ENCODE measurements at places on chromosomes 13 and 19. TPM values are rescaled to one million over a fixed set of nuclear protein-coding genes. Genes with fewer than 3 reads are reported as not detected.

- no peak for DNase-seq
These were observed 720 bp downstream of the ADAT3 start for GRCh38 chr19:1905863-1906375.

- no peak for DNase-seq
These were observed 2.2 kb upstream of the PLK5 start for GRCh38 chr19:1521636-1522035.

DNA sequence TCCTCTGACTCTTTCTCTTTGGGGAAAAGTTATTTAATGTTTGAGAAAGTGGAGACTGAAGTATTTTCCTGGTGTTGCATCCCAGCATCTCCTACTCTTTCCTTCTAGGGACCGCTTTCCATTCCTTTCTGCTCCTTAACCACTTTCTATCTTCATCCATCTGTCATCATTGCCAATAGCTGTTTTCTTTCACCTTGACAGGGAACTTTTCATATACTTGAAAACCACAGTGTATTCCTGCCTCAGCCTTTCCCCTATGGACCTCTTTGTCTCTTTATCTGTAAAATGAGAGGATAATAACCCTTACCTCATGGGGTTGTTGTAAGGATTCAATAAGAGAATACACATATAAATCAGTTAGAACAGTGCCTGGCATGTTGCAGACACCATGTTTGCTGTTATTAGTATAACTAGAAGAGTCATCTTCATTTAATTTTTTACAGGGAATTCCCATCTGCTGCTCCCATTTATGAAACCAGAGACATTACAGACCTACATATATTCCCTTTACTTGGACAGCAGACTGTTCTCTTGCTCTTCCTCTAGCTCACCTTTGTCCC lies 31.8 kb downstream of the LCP1 start:
- DNase-seq, result no peak

DNA sequence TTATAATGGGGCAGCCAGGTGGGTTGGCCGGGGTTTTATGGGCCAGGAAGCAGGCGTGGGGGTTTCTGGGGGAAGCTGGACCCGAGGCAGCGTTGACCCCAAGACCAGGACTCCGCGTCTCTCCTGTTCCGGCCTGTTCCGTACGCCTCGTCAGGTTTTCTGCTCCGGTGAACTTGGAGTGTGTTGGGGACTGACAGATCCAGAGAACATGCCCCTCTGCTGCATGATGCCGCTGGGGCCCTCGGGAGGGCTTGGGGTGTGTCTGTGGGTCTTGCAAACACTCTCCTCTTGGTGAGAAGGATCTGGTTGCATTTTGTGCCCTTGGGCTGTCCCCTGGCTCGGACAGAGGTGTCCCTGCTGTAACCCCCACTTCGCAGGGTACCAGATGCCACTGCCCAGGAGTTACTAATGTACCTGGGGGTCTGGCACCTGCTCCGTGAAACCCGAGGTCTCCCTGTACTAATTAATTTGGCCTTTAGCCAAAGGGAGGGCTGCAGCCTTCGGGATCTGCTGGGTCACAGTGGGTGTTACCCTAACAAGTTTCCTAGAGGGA lies 15.6 kb downstream of the KDM4B start:
- DNase-seq, result no peak

DNA sequence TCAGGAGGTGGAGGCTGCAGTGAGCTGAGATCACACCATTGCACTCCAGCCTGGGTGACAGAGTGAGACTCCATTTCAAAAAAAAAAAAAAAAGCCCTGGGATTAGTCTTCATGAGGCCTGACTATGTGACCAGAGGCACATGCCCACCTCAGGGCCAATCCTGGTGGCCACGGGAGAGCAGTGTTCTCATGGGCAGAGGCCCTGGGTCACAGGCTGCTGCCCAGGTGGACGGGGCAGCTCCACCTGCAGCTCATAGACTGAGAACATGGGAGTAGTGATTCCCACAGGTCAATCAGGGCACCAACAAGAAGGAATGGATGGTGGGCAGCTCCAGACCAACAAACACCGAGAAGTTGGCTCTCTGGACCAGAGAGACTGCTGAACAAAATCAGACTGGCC lies 26.1 kb upstream of the PEPD start:
- no peak for DNase-seq

- DNase-seq, result peak; percentile 62
These were observed 54.5 kb downstream of the DNAJC15 start for GRCh38 chr13:43077906-43078305.

DNA sequence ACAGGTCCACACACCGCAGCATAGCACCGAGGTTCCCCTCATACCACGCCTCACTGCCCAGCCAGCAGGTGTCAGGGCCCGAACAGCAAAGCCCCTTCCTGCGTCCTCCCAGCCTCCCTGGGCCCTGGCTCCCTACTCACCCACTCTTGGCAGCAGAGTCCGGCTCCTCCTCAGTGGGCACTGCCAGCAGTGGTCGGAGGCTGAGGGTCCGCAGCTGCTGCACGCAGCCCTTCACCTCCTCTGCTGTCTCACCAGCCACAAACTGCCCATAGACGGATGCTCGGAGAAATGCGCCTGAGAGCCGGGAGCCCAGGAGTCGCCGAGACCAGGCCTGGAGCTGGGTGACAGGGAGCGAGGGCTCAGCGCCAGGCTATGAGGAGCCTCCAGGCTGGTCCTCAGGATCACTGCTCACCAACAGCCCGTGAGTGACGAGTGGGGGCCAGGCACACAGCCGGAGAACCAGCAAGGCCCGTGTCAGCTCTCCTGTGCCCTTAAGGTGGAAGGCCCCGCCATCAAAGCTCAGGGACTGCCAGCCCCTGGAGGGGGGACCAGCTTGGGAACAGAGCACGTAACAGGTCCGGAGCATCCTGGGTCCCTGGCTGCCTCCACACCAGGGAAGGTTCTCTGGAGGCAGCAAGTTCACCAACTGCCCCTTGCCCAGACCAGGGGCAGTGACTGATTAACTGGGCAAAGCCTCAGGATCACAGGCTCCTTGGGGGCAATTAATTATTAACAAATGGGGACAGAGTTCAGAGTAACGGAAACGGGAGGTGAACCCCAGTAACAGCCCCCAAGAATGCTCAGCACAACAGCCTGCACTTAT lies at the start of gene PRODH2:
PRODH2 (minus strand) TSS at position 626 of the 823 bp plus-strand sequence; CDS start at position 586, 40 bp downstream.
- no peak for DNase-seq

- no peak for DNase-seq
These were observed 22.0 kb downstream of the POSTN start for GRCh38 chr13:37576601-37577000.

DNA sequence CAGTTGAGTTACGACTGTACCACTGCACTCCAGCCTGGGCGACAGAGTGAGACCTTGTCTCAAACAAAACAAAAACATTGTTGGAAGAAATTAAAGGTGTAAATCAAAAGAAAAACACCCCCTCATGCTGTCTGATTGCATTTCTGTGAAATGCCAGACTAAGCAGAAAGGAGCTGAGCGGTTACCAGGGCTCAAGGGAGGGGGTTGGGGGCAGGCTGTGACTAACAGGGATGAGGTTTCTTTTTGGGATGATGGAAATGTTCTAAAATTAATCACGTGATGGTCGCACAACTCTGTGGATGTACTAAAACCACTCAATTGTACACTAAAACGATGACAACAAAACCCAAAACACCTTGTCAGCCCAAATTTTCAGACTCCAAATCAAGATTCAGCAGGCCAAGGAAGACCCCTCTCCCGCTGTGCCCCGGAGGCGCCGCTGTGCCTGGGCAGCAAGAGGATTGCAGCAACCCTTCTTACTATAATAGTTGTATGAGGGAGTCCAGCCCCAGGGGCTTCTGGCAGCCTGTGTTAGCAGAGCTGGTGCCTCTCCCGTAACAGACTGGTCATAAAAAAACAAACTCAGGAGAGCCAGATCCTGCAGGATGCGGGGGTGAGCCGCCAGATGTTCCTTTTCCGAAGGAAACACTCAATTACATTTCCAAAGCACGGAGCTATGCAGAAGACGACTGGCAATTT lies 20.9 kb downstream of the CAPS start:
- DNase-seq, result no peak

The GDF15 gene
- 2.2 TPM for total RNA-seq

The KLK14 gene
- total RNA-seq, result 0.20 TPM

The OVOL3 gene
- total RNA-seq, result not detected

The TEX26 gene
- not detected for total RNA-seq

Data from endodermal cell (in vitro differentiated cells).